ENCODE measurements at places on chromosomes 12 and 14. TPM values are rescaled to one million over a fixed set of nuclear protein-coding genes. Genes with fewer than 3 reads are reported as not detected.

DNA sequence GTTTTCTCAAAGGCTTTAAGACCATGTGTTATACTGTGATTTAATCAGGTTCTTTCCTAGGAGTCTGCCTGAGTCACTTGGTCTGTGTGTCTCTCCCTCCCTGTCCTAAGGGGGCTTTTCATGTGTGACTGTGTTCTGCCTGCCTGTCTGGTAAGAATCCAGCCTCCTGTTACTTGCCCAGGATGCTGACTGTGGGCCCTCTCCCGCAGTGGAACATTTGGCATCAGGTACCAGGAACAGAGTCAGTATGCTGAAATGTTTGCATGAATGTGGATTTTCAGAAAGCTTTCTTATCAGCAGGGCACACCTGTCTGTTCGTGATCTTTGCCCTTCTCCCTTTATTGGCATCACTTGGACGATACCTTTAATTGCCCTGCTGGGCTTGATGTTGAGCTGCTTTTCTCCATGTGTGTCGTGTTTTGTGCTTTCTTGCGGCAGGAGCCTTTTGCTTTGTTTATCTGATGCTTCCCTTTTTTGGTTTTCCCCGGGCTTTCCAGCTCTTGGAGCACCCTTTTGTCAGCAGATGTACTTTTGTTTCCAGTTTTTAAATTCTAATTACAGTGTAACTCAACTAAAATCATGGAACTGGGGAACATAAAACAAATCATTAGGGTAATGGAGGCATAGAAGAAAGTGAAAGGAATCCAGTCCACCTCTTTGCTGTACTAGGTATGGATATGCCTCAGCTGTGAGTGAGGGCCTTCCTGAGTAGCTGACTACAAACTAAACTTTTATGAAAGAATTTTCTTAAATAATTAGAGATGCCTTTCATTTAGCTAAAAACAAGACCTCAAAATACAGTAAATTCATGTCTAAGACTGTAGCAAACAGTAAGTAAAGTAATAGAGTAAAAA is 72.5 kb downstream of the TRAF3 start:
- DNase-seq = peak; percentile 41

GRCh38 chr12:5889381-5890047 is 55.5 kb downstream of the ANO2 start:
- DNase-seq = peak; percentile 14

- no peak for DNase-seq
These were observed 12.2 kb downstream of the SMOC1 start for GRCh38 chr14:69891422-69891821.

RHEBL1 gene
- total RNA-seq = 0.42 TPM

DNA sequence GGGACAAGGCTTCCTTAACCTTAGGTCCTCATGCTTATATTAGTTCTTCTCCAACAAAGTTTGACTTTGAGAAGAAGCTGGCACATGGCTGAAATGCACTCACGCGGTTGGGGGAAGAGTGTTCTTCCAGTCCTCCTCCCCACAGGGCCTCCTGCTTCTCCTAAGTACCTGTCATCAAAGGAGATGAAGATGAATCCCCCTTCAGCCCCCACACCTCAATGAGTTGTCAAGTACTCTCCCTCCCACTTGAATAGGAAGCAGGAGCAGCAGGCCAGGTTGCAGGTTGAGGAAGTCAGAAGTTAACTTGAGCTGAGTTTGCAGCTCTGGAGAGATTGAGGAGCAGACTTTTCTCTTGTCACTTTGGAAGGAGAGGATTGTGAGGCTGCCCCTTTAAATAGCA is 2.9 kb upstream of the PDE1B start:
- DNase-seq = no peak

GLT1D1 gene
- total RNA-seq = 4.1 TPM

FSCB gene
- not detected for total RNA-seq
